ENCODE measurements at places on chromosomes 11 and 22. TPM values are rescaled to one million over a fixed set of nuclear protein-coding genes. Genes with fewer than 3 reads are reported as not detected.
A peak's percentile ranks its signal among the peaks of the same experiment; 100 is the strongest.

DNA sequence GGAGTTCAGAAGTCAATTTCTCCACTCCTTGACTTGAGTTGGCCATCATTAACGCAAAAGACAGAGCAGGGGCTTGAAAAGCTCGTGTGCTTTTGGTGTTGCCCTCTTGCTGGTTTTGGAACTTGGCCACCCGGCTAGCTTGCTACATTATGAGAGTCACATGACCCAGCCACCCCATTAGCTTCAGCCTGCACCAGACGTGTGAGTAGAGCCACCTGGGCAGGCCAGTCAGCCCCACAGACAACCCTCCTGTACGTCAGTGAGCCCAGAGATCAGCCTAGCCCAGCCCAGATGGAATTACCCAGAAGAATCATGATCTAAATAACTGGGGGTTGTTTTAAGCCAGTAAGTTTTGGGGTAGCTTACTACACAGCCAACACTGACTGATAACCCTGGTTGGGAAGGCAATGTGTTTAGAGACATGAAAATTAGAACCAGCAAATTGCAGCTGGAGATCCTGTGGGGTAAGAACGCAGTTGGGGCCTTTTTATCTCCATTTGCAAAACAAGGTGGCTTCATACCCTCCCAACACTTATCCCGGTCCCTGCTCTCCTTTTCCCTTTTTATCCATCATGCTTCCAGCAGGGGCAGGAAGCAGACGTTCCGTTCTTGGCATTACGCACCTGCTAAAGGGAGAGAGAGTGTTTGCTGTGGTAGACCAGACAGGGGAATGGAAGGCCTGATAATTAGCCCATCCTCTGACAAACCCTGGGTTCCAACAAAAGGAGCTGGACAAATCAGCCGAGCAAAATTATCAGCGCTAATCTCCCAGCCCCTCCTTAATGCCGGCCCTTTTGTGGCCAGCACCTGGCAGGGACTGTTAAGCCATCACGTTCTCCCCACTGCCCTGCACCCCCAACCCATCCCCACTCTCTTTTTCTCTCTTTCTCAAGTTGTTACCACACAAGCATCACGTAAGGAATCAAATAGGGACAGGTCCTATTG is 548.7 kb upstream of the CADM1 start:
- no peak for DNase-seq

GRCh38 chr22:22558972-22559603 is at the start of gene PRAME:
TSS of gene PRAME (minus strand) at chr22:22559265. CDS start at chr22:22556832, 2,433 bp downstream.
- no peak for DNase-seq

- DNase-seq = no peak
These were observed 22.7 kb upstream of the BDNF start for GRCh38 chr11:27722953-27723344.

DNA sequence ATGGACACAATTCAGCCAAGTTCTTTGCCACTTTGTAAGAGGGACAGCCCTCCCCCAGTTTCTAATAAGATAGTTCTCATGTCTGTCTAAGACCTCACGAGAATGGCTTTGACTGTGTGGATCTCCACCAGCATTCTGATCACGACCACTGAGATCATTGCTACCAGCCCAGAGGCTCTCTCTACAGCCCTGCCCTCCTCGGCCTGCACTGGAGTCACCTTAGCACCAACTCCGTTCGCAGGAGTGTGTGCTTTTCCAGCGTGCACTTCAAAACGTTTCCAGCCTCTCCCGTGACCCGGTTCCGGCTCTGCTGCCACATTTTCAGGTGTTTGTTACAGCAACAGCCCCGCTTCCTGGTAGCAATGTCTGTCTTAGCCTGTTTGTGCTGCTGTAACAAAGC is 26.2 kb downstream of the TSPAN32 start:
- DNase-seq = no peak

DNA sequence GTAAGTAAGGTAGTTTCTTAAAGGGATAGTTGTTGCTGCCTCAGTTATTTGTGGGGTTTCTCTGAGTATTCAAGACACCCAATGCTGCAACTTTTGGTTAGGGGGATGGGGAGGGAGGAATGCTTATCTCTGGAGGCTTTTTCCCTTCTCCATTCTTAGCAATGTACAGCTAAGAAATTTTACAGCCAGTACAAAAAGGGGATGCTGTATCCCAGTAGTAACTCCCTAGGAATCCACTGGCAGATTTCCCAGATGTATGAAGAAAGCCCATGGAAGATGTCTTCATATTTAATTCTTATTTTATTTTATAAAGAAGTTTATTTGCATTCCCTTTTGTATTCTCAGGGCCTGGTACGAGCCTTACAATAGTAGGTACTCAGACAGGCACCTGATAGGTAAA is 154.8 kb downstream of the ENTHD1 start:
- no peak for DNase-seq

DNA sequence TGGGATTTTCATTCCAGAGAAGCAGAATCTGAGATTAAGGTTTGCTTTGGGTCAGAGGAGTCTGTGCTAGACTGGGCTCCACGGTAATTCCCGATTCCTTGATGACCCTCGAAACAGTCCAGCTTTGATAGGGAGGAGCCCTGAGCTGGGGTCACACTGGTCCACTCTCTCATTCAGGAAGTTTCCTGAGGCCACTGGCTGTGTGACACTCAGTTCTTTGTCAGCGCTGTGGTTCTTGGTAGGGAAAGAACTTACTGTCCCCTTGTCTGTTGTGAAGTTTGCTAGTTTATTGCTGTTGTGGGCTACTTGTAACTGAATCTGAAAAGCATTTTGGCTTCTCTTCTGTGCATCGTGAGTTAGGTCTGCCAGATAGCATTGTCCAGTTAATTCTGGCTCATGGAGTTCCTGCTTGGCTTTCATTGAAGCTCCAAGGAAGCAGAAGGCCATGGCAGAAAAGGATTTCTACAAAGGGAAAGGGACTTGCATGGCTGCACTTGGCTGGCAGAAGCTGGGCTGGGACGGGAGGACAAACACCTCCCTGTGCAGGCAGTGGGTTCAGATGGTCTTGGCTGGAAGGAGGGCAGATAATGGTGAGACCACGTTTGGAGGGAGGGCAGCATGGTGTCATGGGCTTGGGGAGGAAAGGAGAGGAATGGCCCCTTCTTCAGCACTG is 23.3 kb downstream of the BCR start:
- no peak for DNase-seq

GRCh38 chr11:116211147-116211546 is 561.6 kb downstream of the BUD13 start:
- DNase-seq = no peak

DNA sequence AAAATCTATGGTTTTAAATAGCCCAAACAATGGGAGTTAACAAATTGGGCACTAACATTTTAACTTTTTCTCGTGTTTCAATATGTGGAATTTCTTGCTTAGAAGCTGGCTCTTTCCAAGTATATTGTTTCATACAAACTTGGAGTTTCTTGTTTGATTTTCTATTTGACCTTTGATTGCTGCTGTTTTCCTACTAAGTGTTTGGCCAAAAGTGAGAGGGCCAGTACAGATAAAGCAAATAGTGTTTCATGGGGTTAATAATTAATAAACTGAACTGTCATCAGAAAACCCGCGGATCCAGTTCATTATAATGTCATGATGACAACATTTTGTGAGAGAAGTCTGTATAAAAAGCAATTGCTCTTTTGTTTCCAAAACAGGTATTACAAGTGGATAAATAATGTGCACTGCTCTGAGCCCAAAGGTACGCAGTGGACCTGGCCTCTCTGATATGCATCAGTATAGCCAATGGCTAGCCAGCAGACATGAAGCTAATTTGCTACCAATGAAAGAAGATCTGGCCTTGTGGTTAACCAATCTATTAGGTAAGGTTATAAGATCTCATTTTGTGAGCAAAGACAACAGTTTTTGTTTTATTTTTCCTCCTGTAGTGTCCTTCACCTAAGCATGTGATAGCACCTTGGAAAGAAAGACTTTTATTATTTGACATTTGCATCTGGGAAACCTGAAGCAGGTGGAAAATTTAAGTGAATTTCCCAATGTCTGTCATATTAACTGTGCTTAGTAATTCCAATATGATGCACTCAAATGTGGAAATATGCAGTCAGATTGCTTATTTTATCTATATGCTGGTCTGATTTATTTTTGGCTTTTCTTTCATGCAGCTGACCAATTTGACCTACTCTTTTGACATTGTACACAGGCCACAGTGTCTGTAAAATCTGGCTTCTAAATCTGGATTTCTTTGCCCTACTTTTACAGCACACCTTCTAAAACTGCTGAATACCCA is 8.3 kb downstream of the GAS2 start:
- DNase-seq = no peak

- DNase-seq = peak; percentile 60
These were observed 614 bp upstream of the ASCL2 start for GRCh38 chr11:2271077-2271326.

DNA sequence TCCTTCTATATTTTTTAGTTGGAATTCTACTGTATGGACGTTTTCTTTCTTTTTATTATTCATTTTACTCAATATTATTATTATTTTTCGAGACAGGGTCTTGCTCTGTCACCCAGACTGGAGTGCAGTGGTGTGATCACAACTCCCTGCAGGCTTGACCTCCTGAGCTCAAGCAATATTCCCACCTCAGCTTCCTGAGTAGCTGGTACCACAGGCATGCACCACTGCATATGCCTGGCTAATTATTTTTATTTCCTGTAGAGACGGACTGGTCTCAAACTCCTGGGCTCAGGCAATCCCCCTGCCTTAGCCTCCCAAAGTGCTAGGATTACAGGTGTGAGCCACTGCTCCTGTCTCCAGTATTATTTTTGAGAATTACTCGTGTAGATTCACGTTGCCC is 34.0 kb upstream of the CCDC134 start:
- no peak for DNase-seq

DNA sequence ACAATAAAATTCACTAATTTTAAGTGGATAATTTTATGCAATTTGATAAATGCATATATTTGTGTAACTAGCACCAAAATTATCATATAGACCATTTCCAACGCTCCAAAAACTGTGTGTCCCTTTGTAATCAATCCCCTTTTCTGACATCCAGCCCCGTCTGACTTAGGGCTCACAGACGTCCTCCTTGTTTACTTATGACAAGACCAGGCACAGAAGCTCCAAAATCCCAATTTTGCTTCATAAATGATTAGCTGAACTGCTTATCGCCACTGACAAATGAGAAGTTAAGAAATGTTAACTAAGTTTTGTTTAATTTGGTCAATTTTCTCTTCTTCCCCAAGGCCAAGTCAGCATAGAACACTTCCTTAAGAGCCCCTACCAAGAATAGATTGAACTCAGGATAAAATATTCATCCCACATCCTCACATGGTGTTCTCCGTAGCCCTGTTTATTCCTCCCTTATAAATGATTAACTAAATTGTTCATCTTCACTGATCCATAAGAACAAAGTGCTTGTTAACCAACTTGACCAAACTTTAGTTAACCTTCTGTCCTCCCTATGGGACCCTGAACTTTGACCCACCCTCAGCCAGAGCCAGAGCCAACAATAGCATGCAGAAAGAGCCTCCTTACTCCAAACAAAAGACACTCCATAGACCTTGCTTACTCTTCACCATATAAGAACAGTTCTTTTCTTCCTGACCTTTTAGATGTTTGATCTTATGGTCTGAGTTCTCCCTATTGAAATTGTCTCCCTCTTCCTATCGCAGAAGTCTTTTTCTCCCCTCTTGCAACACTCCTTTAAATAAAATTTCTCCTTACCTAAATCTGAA is 30.8 kb upstream of the GLYAT start:
- no peak for DNase-seq

DNA sequence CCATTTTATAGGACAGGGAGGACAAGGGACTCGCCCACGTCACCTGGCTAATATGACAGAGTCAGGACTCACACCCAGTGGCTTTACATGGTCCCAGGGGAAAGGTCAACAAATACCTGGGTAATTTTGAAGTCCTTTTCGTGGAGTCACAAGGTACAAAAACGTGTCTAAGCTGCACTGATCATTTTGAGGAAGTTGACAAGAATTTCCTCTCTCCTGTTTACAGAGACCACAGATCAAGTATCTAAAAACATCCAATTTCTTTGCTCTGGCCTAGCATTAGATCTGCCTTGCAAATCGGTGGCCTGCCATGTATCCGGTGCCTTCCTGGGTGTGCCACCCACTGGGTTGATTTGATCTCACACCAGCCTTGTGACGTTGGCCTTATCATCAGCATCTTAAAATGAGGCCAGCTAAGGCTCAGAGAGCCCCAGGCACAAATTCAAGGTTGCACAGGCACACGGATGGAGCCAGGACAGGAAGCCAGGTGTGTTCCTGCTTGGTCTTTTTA is 17.6 kb downstream of the GDPD5 start:
- no peak for DNase-seq

DNA sequence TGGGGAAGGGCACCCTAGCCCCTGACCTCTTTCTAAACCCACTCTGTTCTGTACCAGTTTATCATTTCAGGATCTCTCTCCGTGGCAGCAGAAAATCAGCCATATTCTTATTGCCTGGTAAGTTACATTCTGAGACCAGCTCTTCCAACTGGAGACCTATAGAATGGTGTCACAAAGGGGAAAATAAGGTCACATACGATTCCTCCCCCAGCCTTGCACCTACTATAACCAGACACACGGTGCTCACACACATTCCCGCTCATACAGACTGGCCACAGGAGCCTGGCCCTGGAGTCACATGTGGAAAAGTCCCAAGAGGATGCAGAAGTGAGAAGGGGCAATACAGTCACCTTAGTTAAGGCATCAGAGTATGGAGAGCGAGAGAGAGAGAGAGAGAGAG is 7.5 kb downstream of the MS4A8 start:
- DNase-seq = no peak

- no peak for DNase-seq
These were observed 16.9 kb downstream of the C22orf31 start for GRCh38 chr22:29044657-29045176.

DNA sequence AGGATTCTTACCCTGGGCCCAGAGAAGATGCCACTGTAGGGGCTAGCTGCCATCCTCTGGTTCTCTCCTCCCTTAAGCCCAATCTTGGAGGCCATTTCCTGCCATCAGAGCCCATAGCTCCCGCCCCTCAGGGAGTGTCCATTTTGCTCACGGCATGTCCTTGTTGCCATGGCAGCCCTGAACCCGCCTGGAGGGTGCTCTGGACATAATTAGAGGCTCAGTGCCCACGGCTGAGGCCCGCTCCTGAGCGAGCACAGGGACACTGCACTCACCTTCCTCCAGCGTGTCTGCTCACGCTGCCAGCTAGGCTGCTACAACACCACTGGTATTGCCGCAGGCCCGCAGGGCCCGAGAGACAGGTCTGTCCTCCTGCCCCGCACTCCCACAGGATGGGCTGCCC is 11.1 kb upstream of the SUSD2 start:
- no peak for DNase-seq

- DNase-seq = no peak
These were observed 2.4 kb upstream of the KAT5 start for GRCh38 chr11:65709661-65710060.

DNA sequence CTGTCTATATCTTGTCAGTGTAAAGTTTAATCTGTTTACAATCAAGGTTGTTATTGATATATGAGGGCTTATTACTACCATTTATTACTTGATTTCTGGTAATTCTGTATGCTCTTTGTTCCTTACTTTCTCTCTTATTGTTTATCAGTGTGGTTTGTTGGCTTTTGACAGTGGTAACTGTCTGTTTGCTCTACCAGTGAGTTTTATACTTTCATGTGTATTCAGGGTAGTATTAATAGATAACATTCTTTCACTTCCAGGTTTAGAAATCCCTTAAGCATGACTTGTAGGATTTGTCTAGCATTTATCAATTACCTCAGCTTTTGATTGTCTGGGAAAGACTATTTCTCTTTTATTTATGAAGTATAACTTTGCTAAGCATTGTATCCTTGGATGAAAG is 37.5 kb upstream of the SLC22A25 start:
- no peak for DNase-seq

The SMIM35 gene
- total RNA-seq = not detected

The CD59 gene
- 886 TPM for total RNA-seq

The NRIP3 gene
- 1.1 TPM for total RNA-seq

The CBLIF gene
- total RNA-seq = not detected

The SIRT3 gene
- total RNA-seq = 41.8 TPM

The FANCF gene
- total RNA-seq = 3.2 TPM

The UPB1 gene
- total RNA-seq = 0.71 TPM

The CD44 gene
- 104 TPM for total RNA-seq

All from heart right ventricle (tissue), 16 donors.